ENCODE measurements at places on chromosomes 11 and 22.

DNA sequence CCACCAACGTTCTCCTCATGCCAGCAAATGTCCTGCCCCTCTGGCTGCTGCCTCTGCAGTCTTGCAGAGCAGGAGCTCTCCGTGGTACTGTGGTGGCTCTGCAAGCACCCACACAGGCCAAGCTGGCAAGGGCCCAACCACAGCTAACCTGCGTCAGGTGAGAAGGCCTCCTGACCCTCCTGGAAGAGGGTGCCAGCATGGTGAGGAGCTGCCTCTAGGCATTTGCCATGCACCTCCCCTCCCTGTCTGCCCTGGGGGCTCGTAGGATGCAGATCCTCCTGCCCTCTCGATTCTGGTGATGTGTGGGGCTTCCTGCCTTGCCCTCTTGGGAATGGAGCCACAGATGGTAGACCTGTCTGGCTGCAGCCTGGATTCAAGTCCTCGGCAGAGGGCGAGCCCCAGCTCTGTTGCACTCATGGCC lies 1408.8 kb downstream of the TBC1D22A start:
- DNase-seq: no peak

DNA sequence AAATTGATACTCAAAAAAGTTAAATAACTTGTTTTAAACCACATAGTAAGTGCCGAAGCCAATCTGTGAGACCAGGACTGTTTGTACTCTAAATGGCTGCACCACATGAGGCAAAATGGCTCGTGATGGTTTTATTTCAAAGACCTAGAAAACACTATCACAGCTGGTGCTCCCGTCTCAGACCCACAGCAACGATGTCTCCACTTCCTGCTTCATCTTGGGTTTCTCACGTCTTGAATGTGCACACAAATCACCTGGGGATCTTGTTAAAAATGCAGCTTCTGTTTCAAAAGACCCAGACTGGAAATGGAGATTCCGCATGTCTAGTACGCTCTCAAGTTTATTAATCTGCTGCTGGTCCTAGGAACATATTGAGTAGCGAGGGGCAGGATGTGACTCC lies 1.2 kb downstream of the CD3E start:
- no peak for DNase-seq

GRCh38 chr11:117256573-117256972 lies 24.1 kb downstream of the RNF214 start:
- DNase-seq: no peak

GRCh38 chr22:29886596-29886995 lies 3.6 kb downstream of the MTMR3 start:
- DNase-seq: no peak

DNA sequence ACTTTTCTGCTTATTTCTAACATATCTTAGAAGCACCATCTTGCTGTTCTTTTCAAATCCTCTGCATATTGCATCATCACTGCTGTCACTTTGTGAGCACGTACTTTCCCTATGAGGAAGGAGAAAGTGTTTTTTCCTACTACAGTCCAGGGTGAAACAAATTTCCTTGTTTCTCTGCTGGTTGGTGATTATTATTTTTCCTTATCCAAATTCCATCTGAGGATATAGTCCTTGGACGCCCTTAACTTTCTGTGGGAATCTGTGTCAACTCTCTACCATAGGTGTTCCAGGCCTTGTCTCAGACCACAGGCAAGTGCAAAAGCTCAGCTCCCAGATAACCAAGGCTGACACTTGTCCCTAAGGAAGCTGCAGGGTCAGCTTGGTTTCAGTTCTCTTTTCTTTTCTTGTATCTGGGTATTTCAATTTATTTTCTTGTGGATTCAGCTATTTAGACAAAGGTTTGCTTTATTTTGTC lies 29.4 kb upstream of the LYVE1 start:
- no peak for DNase-seq

DNA sequence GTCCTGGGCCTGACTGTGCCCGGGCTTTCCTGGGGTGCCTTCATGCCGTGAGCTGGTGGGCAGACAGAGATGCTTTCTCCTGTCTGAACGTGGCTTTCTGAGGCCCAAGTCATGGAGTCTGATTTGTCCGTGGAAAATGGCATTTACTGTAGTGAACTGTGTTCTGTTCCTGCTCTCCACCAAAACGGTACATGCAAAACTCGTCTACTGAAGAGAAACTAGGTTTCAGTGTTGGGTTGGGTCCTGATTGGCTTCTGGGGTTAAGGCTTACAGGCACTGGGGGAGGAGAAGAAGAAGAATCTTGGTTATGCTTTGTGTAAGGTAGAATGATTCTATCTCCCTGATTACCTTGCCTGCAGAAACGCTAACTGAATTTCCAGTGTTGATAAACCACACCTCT lies 541.7 kb downstream of the NTM start:
- DNase-seq: no peak

DNA sequence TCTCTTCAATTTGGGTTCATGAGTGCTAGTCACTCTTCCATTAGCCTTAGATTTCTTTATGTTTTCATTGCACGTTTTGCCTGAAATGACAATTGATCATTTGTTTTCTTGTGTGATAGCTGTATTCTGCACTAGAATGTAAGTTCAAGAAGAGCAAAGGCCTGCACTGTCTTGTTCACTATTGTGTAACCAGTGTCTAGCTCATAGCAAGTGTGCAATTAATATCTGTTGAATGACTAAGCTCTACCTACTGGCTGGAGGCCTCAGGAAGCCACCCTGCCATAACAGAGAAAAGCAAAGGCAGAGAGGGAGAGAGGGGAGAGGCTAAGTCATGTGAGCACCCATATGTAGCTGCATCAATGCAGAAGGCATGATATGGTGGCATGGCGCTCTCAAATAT lies 292.8 kb upstream of the SYN3 start:
- DNase-seq: no peak

GRCh38 chr22:46027211-46028105 lies 50.5 kb upstream of the WNT7B start:
- DNase-seq: no peak

DNA sequence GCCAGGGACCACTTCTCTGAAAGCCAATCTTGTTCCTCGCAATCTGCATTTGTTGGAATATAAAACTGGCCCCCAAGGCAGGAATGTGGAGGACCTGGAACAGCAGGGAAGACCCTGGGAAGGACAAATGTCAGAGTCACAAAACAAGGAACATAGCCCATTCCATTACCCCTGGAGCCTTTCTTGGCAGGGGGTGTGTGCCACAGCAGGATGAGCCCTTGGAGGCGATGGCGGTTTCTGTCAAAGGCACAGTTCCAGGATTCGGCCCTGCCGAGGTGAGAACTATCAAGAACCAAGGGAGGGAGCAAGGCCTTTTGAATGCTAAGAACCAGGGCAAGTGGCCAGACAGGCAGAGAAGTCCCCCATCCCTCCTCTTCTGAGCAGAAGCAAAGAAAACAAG lies 204.3 kb downstream of the TRIM29 start:
- DNase-seq: no peak

DNA sequence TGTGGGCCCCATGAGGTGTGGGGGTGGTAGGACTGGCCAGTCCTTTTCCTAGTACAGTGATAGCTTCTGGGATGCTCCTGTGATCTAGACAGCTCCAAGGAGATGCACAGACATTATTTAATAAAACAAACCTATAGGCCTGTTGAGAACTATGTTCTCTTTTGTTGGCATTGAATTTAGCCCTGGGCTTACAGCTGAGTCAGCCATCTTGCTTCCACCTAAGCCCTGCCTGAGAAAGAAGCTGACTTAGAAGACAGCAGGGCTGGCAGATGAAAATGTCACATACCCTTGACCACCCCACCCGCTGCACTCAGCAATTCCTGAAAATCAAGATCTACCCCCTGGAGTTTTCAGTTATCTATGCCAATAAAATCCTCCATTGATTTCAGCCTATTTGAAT lies 353.2 kb downstream of the CADM1 start:
- no peak for DNase-seq

- no peak for DNase-seq
Observed at GRCh38 chr22:25419247-25420113, 145.0 kb upstream of the GRK3 start.

DNA sequence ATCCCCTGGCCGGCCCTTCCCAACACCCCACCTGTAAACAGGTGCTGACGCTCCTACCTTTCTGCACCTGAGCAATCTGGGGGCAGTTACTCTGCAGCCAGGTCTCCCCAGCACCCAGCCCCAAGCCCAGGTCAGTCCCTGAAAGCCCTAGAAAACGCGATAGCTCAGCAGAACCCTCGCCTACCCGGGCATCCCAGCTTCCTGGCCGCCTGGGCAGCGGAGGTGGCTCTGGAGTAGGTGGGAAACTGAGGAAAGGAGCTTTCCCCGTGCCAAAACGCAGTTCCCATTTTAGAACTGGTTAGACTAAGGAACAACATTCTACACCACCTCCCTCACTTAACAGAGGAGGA lies 445 bp downstream of the SYTL2 start:
- no peak for DNase-seq

GRCh38 chr11:124899383-124900145 lies 1.9 kb upstream of the ROBO4 start:
- DNase-seq: no peak

- DNase-seq: no peak
Observed at GRCh38 chr11:28338371-28338770, 230.2 kb downstream of the METTL15 start.

DNA sequence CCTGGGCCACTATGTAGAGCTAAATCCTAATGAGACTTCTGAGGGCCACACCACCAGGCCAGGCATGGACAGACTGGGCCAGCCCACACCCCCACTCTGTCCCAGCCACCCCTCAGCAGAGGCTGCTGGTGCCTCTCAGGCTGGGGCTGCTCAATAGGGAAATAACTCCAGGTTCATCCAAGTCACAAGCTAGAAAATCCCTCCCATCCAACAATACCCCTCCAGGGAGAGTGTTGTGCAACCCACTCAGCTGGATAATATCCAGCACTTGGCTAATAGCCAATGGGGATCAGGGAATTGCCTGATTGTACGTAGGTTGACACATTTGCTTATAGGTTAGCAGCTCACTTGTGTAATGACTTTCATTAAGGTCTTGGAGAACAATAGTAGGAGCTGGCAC lies 64.1 kb upstream of the WNT11 start:
- DNase-seq: no peak

DNA sequence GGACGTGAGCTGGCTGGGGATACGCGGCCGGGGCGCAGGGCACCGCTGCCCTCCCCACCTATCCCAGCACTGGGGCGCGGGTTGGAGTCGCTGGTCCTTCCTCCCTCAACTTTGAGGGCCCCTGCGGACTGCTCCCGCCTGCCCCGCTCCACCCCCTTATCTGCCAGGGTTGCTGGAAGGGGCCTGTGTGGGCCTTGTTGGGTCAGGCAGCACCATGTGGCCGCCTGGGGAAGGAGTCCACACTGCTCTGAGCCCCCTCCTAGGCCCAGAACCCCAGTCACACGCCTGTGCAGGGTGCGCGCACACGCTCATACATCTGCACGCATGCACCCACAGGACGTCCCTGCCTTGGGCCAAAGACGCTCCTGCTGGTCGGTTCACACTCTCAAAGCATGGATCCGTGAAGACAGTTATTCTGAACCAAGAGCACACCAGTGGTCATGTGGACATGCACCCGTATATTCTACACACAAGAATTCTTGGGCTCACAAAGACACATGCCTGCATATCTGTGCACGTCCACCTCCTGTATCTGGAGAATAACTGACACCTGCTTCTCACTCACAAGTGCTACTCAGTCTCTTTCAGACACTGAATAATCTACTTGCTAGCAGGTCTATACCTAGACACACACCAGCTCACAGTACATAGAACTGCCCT lies 710 bp downstream of the TUB start:
- no peak for DNase-seq

DNA sequence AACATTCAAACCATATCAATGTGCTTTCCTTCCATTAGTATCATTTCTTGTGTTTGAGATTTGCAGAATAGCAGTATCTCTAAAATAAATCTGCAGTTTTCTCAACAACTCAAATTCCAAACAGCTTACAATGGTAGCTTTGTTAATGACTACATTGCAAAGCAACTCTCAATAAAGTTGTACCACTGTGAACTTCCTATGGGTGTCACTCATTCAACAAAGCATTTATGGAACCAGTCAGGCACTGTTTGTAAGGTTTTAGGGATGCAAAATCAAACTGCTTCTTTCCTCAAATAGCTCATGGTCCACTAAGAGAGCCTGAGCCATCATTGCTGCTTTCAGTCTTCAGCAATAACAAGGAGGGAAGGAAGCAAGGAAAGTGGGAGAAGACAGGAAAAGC lies 91.0 kb downstream of the CCDC83 start:
- DNase-seq: no peak
